ENCODE measurements at places on chromosomes 16 and 17.

DNA sequence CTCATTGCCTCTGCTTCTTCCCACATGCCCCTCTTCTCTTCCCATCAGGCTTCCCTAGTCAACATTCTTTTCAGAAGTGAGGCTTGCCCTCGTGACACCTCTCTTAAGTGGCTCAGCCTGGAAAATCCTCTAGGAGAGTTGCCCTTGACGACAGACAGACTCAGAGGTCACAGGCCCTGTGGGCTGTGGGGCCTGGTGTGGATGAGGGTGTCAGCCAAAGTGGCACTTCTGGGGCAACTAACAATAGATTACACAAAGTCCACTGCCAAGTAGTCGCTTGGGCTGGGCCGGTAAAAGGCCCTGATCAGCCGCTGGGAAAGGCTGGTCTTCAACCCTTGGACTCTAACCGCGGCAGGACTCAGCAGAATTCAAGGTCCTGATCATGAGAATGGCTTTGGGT, 33.7 kb upstream of the METTL16 start:
- DNase-seq, result no peak

- no peak for DNase-seq
Observed at GRCh38 chr16:12646490-12647274, 157.0 kb downstream of the CPPED1 start.

GRCh38 chr16:9151597-9151996, 60.2 kb downstream of the HAPSTR1 start:
- no peak for DNase-seq

- DNase-seq, result no peak
Observed at GRCh38 chr16:67653128-67653788, 6.8 kb downstream of the ACD start.

DNA sequence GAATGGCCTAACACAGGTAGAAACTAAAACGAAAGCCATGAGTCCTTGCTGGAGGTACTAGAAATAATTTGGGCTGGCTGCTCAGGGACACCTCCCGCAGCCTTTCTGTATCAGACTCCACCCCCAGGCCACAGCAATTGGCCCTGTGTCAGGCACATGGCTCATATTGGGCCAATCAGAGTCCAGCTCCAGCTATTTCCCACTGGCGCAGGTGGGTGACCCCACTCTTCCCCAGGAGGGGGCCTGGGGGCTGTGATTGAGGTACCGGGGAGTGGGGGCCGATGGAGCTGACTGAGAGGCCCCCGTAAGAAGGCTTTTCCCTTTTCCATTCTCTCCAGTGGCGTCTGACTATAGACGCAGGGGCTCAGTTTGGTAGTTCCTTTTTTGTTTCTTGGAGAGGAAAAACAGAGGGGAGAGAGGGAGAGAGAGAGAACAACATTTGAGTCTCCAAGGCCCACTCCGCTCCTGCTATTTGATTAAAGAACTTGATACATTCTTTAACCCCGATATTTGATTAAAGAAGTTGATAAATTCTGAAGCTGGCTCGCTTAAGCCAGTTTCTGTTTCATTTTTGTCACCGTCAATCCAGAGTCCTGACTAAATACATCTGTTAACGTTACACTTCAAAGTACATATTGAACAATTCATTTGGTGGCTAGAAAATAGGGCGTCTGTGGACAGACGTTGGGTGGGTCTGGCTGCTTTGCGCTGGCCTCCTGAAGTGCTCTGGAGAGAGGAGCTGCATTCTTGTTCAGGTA, 26.3 kb downstream of the FOXL1 start:
- no peak for DNase-seq

GRCh38 chr16:48384520-48385252, 527 bp downstream of the SIAH1 start:
- DNase-seq, result no peak

GRCh38 chr16:77289331-77289809, 90.2 kb downstream of the SYCE1L start:
- DNase-seq, result no peak

GRCh38 chr17:17745476-17746455, 64.5 kb downstream of the RAI1 start:
- no peak for DNase-seq

DNA sequence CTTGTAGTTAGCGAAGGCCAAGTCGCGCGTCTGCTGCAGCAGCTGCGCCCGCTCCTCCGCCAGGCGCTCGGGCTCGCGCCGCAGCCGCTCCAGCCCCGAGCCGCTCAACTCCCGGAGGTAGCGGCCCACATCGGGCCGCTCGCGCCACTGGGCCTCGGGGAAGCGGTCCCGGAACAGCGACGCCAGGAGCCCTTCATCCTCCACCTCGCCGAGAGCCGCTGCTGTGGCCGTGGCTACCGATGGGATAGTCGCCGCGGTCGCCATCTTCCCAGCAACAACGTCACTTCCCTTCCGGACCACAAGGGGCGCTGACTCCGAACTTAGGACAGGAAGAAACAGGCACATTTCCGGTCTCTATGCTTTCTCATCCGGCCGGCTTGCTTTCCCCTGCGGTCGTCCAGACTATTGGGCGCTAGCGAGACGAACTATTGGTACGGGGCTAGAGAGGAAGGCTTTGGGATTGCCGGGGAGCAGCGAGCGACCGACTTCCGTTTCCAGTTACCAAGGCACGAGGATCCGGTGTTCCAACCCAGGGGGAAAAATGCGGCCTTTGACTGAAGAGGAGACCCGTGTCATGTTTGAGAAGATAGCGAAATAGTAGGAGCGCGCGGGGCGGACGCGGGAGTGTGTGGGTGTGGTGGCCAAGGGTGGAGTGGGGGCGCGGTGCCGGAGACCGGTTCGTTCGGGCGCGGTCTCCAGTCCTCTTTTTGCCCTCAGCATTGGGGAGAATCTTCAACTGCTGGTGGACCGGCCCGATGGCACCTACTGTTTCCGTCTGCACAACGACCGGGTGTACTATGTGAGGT, at the start of the genes COG8 and NIP7:
Gene COG8, minus strand, starts transcription at position 276 of the 806 bp plus-strand sequence. Its CDS starts 12 bp downstream, at position 264.
Gene NIP7, plus strand, starts transcription at position 484 of the 806 bp plus-strand sequence. Its CDS starts 58 bp downstream, at position 542.
- peak; percentile 97 for DNase-seq
